ENCODE measurements at places on chromosomes 12 and 14. TPM values are rescaled to one million over a fixed set of nuclear protein-coding genes. Genes with fewer than 3 reads are reported as not detected.
A peak's percentile ranks its signal among the peaks of the same experiment; 100 is the strongest.

AQP2 gene
- total RNA-seq = not detected

DNA sequence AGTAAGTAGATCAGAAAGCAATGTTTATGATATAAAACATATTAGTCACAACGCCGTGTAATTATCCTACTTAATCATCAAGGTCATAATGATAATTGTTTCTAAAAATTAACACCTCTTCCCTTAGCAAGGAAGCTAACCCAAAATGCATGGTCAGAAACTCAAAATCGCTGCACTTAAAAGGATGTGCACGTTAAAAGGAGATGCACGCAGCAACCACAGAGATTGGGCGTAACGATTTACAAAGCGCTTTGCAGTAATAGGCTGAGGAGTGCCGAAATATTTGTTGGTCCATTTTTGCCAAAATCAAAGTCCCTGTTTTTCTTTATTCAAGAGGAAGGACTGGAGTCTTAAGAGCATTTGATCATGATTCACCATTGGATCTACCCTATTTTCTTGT, 1077.2 kb downstream of the VRK1 start:
- H3K27ac ChIP-seq = no peak overlapping the region
- no peak overlapping the region for H3K4me3 ChIP-seq
- H3K36me3 ChIP-seq = no peaks in the 10 kb centered on the region
- H3K27me3 ChIP-seq = no peaks in the 10 kb centered on the region

DNA sequence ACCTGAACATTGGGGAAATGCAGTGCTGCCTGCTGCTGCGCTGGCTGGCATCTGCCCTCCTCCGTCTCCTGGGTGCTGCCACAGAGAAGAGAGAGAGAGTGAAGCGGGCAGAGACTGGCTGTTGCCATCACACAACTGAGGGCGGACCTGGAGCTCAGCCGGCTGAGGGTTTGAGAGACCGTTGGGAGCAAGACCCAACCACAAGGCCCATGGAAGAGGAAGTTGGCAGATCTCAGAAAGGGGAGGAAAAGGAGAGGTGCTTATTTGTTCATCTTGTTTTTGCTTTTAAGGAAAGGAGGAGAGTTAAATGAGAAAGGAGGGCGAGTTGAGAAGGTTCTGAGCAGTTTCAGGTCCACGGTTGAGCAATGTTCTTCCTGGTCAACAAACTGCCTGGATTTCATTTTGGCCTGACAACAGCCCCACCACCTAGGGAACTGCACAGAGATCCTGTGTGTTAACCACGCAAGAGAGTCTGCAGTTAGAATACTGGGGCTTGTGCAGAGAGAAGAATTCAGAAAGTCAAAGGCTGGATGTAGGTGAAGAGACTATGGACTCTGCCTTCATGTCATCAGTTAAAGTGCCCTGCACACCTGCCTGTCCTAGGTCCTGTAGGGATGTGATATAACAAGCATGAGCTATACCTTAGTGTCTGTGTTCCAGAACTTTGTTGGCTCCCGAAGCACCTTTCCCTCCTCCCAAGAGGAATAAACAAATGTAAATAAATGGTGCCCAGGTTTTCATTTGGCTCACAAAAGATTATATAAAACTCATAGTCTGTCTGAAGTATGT, 124.6 kb downstream of the ETV6 start:
- H3K36me3 ChIP-seq = no peaks in the 10 kb centered on the region
- H3K27ac ChIP-seq = no peak overlapping the region
- DNase-seq = no peak
- H3K27me3 ChIP-seq = no peaks in the 10 kb centered on the region
- no peak overlapping the region for H3K4me3 ChIP-seq

C12orf50 gene
- total RNA-seq = not detected

DNA sequence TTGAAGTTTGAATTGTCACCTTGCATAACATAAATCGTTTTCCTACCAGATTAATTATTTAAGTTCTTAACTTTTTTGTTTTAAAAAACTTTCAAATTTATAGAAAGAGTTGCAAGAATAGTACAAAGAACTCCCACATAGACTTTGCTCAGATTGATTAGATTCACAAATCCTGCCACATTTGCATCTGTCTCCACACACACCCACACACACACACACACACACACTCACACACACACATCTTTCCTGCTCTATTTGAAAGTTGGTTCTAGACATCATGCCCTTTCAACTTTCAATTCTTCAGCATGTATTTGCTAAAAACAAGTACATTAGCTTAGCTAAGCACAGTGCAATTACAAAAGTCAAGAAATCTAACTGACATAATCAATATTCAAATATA, 184.0 kb downstream of the ITPR2 start:
- H3K27ac ChIP-seq = no peak overlapping the region
- no peaks in the 10 kb centered on the region for H3K27me3 ChIP-seq
- H3K4me3 ChIP-seq = no peak overlapping the region
- DNase-seq = no peak
- H3K4me1 ChIP-seq = no peaks in the 10 kb centered on the region
- peaks cover 12% of the 10 kb centered on the region for H3K36me3 ChIP-seq

DNA sequence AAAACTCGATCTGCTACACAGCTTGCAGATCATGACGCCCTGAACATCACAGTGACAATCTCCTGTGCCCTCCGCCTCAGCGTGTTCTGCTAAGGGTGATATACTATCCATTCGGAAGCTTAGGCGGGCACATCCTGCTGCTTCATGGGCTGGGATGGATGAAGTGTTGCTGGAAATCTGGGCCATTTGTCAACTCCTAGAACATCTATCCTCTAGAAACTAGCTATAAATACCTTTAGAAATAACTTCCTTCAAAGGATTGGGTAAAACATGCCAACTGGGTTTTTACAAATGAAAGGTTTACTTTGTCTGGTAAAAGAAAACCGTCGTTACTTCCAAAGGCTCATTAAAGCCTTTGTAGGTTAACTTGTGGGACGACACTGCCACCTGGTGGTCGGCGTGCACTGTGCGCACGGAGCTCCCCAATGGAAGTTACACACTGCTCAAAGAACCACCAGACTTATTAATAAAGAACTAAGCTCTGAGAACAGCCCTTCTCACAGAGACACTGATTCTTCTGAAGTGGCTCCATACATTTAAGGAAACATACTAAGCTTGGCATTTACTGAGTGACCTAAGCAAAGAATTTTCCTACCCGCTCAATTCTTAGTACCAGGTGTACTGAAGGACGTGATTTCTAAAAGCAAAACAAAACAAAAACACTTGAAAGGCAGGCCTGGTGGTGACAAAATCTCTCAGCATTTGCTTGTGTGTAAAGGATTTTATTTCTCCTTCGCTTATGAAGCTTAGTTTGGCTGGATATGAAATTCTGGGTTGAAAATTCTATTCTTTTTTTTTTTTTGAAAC, 21.6 kb upstream of the CACNA2D4 start:
- peak; percentile 95 for DNase-seq
- peak overlapping the region; percentile 52 for H3K27ac ChIP-seq
- no peaks in the 10 kb centered on the region for H3K4me1 ChIP-seq
- H3K27me3 ChIP-seq = no peaks in the 10 kb centered on the region
- H3K36me3 ChIP-seq = no peaks in the 10 kb centered on the region
- H3K4me3 ChIP-seq = no peak overlapping the region

GALC gene
- 55.1 TPM for total RNA-seq

DNA sequence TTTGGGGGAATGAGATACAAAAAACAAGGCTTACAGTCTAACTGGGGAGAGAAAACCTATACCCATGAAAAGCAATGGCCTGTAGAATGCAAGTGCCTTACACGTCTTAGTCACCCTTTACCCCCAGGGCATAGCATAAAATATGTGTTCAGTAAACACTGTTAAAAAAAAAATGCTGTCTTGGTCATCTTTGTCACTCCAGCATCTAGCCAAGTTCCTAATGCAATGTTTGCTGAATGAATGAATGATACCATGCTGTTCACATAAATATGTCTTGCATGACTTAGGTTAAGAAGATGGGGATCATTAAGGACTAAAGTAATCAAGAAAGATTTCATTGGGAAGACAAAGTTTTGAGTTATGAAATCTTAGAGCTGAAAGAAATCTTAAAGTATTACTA, 38.5 kb downstream of the PPP2R5E start:
- no peaks in the 10 kb centered on the region for H3K27me3 ChIP-seq
- no peak overlapping the region for H3K4me3 ChIP-seq
- no peak for DNase-seq

CLEC14A gene
- 76.5 TPM for total RNA-seq

NKX2-1 gene
- not detected for total RNA-seq

GRCh38 chr14:60721326-60722106, 2.6 kb downstream of the SIX4 start:
- H3K4me3 ChIP-seq = peak overlapping the region; percentile 47
- peaks cover 32% of the 10 kb centered on the region for H3K4me1 ChIP-seq
- no peak for DNase-seq
- no peaks in the 10 kb centered on the region for H3K27me3 ChIP-seq

- H3K4me3 ChIP-seq = no peak overlapping the region
- peaks cover 20% of the 10 kb centered on the region for H3K4me1 ChIP-seq
- no peaks in the 10 kb centered on the region for H3K27me3 ChIP-seq
- H3K27ac ChIP-seq = no peak overlapping the region
Measured at GRCh38 chr14:77599889-77600288, 16.5 kb downstream of the SPTLC2 start.

DNA sequence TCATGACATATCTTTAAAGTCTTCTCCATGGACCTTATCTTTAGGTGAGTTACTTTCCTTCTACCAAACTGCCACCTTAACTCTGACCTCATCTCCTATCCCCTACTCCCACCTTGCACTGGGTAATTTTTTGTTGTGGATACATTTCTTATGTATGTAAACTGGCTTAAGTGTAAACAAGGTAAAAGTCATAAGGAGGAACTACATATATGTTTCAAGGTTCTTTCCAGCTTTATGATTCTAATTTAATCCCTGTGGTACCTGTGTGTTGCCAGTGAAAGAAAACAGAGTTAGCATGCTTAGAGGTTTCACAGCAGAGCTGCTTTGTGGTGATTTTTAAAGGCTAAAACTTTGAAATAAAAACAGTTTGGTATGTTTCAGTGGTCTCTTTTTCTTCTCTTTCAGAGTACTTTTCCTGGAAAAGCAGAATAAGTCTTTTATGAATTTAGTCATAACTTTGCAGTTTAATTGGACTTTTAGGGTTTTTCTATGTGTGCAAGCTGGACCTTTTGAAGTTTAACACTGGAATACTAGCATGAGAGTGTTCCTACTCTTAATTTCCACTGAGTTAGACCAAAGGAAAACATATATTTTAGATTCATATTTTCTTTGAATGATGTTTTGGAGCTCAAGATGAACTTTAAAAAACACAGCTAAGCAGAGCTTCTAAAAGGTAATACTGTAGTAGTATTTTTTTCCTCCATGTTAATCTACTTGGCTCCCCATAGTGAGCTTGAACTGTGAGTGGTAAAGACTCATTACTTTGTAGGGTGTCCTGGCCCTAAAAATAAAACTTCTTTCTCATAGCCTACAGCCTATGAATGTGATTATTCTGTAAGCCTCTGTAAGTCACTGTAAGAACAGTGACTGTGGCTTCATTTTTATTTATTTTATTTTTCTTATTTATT, 105.4 kb downstream of the FUT8 start:
- no peak for DNase-seq
- peaks cover 3% of the 10 kb centered on the region for H3K4me1 ChIP-seq
- no peak overlapping the region for H3K27ac ChIP-seq
- H3K36me3 ChIP-seq = no peaks in the 10 kb centered on the region
- no peaks in the 10 kb centered on the region for H3K27me3 ChIP-seq

DNA sequence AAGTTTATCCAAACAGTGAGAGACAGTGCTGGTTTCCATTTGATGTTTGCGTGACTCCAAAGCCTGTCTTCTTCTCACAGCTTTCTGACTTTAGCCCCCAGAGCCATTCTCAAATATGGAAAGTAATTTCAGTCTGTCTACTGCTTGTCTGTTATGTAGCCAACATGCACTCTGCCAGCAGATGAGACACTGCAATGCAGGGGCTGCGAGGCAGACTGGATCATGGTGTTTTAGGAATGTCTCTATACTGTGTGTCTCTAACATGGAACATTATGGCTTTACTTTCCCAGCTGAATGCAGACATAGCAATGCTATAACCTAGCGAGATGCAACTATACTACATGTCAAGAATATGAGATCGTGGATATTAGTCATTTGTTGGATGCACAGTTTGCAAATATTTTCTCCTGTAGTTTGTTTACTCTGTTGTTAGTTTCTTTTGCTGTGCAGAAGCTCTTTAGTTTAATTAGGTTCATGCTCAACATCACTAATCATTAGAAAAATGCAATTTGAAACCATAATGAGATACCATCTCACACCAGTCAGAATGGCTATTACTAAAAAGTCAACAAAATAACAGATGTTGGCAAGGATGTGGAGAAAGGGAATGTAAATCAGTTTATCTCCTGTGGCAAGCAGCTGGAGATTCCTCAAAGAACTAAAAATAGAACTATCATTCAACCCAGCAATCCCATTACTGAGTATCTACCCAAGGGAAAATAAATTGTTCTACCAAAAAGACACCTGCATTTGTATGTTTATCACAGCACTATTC, 235.8 kb upstream of the TMTC1 start:
- no peak overlapping the region for H3K4me3 ChIP-seq
- no peaks in the 10 kb centered on the region for H3K27me3 ChIP-seq
- no peak for DNase-seq

ATP23 gene
- total RNA-seq = 2.5 TPM

GRCh38 chr12:124737040-124737419, 126.6 kb downstream of the SCARB1 start:
- no peaks in the 10 kb centered on the region for H3K27me3 ChIP-seq
- no peaks in the 10 kb centered on the region for H3K36me3 ChIP-seq
- no peak for DNase-seq
- H3K4me3 ChIP-seq = no peak overlapping the region
- peak overlapping the region; percentile 75 for H3K27ac ChIP-seq
- no peaks in the 10 kb centered on the region for H3K4me1 ChIP-seq

DNA sequence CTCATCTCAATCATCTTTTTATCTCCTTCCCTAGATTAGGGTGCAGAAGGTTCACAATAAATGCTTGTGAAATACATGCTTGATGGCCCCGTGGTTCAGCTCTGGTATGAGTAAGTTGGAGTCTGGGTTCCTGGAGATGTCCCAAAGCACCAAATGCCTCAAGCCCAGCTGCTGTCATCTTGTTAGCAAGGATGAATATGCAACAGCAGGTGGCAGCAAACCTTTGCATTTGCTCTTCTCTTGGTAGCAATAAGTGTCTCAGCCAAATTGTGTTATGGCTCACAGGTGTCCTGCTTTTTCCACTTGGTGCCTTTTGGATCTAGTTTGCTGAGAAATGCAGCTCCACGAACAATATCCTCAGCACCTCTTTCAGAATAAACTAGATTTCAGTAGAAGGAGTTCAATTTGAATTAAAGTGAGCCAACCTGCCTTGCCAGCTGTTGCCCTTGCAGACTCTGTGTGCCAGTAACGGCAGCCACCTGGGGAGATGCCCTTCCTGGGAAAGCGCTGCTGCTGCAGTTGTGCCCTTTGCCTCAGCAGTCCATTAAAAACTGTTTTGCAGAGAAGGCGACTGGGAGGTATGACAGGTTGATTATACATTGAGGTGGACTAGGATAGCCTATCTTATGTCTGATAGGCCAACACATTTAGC, 417.3 kb downstream of the SNAPC1 start:
- no peak overlapping the region for H3K27ac ChIP-seq
- no peaks in the 10 kb centered on the region for H3K36me3 ChIP-seq
- H3K4me3 ChIP-seq = no peak overlapping the region
- H3K27me3 ChIP-seq = no peaks in the 10 kb centered on the region
- H3K4me1 ChIP-seq = no peaks in the 10 kb centered on the region

ESRRB gene
- 1.5 TPM for total RNA-seq

All from tibial nerve (tissue), 4 donors.